ENCODE measurements at places on chromosomes 2 and 18. TPM values are rescaled to one million over a fixed set of nuclear protein-coding genes. Genes with fewer than 3 reads are reported as not detected.

DNA sequence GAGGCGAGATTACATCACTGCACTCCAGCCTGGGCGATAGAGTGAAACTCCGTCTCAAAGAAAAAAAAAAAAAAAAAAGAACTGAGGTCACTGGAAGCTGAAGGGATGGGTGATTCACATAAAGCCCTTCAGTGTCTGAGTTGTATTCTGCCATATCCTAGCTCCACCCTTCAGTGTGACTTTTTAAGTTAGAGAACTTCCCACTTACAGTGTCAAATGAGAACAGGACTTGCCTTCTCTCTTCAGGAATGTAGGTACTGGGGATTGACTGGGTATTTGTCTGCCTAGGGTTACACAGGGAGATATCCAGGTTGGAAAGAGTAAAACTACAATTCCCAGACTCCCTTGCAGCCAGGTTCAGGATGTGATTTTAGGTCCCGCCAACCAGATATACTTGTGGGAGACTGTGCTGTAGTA lies 37.9 kb downstream of the EHD3 start:
- no peak for DNase-seq

DNA sequence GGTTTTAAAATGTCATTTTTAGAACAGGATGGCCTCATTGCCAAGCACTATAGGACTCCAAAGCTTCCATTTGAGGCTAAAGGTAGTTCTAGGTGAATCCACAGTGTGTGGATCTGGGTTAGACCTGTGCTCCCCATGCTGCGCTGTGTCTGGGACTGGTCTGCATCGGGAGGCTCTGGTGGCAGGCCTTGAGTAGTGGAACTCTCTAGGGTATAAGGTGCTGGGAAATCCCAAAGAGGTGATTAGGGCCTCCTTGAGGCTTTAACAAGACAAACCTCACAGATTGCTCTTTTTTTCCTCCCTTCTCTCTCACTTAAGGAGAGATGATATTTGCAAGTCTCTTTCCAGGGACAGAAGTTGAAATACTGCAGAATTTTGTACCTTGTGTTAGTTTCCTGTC lies 9.3 kb downstream of the SEC11C start:
- DNase-seq = no peak

DNA sequence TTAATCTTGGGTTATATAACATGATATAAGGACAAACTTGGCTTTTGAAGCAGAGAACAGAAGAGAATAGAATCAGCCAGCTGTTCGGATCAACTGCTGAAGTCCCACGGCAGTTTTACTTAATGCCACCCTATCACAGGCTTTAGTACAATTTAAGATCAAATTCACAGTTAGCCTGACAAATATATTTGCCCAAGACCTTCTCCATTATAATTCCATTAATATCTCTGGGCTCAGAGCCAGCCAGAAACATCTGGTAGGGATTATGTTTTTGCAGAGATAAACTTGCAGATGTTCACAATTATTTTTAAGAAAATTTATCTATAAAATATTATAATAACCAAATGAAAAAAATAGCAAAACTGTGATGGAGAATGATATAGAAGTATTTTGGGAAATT lies 381.4 kb downstream of the RAD51AP2 start:
- no peak for DNase-seq

DNA sequence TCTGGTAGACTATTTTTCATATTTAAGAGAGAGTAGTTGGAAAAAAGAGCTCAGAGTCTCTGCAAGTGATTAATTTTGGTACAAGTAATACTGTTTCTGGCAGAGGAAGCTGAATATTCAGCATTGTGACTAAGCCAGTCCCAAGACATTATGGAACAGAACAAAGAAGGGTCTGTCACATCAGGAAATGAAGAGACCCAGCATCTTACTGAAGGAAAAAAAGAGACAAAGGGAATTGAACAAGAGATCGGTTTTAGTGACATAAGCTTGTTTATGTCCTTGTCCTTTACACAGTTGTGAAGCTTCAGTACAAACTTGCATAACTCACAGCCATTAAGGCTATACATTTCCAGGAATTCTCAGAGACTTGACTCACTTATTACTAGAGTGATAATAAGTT lies 568.5 kb upstream of the SLC8A1 start:
- no peak for DNase-seq

GRCh38 chr2:21288739-21289520 lies 165.2 kb downstream of the TDRD15 start:
- no peak for DNase-seq

GRCh38 chr2:20213651-20214565 lies 11.0 kb downstream of the SDC1 start:
- peak; percentile 73 for DNase-seq

The ANKRD30BL gene
- total RNA-seq = not detected

The POTEC gene
- not detected for total RNA-seq

The FSIP2 gene
- total RNA-seq = under 0.01 TPM

DNA sequence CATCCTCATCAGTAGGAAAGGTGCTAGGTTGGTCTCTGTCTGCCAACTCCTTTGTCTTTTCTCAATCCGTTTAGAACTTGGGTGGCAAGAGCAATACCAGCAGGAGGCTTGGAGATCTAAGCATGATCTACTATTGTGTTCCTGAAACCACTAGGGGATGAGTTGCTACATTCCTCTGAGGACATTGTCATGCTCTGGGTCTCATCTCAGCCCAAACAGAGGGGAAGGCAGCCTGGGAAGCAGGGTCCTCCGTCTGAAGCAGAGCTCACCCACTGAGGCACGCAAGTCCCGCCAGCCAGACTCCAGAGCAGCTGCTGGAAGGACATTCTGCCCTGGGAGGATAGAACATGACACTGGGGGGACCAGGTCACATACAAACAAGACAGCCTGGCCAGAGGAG lies 162.9 kb downstream of the MTCL1 start:
- DNase-seq = no peak

DNA sequence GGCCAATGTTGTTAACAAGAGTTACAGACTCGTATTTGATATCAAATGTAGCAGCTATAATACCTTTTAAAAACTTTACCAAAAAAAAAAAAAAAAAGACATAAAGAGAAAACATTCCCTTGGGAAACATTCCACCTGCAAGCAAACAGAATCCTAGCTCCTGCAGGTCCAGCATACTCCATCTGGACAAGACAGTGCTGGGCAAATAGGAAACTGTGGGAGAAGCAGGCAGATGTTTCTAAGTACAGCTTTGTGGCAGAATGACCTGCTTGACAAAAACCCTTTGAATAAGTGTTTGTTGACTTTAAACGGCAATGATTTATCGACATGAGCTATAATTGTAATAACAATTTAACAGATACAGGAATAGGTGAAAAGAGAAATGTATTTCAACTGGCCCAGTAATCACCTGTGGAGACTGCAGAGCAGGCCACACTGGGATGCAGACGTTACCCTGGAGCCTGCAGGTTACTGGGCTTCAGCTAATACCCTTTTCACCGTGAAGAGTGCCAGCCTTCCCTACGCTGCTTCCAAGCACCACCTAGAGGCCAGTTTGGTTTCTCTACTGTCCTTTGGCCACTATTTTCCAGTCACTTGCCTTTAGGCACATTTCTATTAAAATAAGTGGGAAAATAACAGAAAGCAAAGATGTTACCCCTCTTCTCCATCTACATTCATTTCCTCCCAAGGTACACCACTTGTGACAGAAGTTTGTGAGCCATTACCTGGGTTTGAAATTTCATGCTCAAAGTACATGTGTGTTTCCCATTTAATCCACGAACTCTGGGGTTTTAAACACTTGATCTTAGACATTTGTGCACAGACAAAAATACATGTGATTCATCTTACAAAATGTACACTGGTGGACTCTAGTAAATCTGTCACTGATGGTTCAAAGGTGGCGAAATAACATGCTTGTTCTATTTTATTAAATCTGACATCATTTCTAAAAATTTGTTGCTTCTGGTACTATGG lies 96.9 kb upstream of the ZNF397 start:
- peak; percentile 82 for DNase-seq

DNA sequence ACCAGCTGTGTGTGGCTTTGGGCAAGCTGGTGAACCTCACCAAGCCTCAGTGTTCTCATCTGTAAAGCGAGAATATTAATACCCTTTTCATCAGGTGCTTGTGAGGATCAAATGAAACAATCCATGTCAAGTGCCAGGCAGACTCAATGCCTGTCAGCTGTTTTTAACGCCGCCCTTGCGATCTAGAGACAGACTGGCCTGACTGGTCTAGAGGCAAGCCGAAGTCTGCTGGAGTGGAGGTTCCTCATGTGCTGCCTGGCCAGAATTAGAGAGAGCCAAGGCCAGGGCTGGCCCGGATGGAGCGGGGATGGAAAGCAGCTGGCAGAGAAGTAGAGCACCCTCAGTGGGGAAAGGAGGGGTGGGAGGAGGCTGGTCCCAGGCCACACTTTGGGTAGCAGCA lies 74.5 kb upstream of the B3GNT7 start:
- no peak for DNase-seq

The CNDP2 gene
- total RNA-seq = 68.5 TPM

The FBXO36 gene
- 0.87 TPM for total RNA-seq

GRCh38 chr2:100062336-100062735 lies 80.1 kb downstream of the AFF3 start:
- DNase-seq = no peak

All from lung microvascular endothelial cell (primary cell).